Metanephros (tissue), 2 donors: ENCODE measurements at places on chromosomes 5 and 9. TPM values are rescaled to one million over a fixed set of nuclear protein-coding genes. Genes with fewer than 3 reads are reported as not detected.

The KCTD16 gene
- total RNA-seq, result 2.8 TPM

The INSL6 gene
- not detected for total RNA-seq

The RETREG1 gene
- total RNA-seq, result 41.3 TPM

The KCNV2 gene
- not detected for total RNA-seq

The SPATA6L gene
- 6.5 TPM for total RNA-seq

The PROB1 gene
- total RNA-seq, result 11.2 TPM

The IGFBPL1 gene
- total RNA-seq, result 2.2 TPM
